ENCODE measurements at places on chromosomes 2 and 18.

DNA sequence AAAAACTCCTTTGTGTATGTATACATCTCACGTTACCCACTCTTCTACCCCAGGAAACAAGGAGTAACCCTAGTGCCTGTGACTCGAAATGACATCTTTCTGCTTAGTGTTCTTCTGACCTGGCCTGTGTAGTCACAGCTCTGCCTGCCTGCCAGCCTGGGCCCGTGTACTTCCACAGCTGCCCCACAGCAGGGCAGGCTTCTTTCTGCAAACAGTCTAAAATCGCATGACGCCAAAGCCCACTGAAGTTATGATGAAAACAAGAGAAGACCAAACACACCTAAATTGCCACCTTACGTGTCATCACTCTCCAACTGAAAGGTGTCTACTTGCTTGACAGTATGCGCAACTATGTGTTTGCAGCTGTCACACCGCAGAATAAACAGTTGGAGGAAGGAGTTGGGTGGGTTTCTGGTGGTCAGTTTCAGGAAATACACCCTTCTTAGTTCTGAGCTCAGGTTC, 1.5 kb downstream of the GAREM1 start:
- peak; percentile 36 for DNase-seq

DNA sequence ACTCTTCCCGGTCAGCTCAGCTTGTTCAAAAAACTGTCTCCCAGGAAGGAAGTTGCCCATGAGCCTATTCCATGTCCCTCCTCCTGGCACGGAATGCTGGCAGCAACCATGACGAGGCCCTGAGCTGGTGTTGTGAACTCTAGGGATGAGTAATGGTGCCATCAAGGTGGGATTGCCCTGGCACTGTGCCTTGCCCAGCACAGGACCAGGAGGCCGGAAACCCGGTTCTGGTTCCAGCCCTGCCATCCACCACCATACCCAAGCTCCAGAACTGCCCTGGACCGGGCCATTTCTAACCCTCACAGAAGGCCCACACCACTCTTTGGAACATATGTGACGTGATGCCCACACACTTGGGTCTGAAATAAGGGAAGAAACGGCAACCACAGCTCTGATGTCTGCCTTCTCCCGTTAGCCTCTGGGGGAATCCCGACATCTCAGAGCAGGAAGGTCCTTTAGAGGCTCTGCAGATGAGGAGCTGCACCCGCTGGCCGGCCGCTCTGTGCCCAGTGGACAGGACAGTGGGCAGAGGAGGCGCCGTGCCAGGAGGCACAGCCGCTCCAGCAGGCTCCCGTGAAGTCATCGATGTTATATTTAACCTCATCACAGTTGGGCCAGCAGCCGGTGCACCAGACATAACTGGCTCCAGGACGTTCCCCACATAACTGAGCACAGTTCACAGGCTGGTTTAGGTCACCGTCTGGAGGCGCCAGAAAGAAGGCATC, 462.1 kb upstream of the ID2 start:
- DNase-seq: no peak

- DNase-seq: no peak
Measured at GRCh38 chr18:38167623-38168022, 602.0 kb upstream of the CELF4 start.

DNA sequence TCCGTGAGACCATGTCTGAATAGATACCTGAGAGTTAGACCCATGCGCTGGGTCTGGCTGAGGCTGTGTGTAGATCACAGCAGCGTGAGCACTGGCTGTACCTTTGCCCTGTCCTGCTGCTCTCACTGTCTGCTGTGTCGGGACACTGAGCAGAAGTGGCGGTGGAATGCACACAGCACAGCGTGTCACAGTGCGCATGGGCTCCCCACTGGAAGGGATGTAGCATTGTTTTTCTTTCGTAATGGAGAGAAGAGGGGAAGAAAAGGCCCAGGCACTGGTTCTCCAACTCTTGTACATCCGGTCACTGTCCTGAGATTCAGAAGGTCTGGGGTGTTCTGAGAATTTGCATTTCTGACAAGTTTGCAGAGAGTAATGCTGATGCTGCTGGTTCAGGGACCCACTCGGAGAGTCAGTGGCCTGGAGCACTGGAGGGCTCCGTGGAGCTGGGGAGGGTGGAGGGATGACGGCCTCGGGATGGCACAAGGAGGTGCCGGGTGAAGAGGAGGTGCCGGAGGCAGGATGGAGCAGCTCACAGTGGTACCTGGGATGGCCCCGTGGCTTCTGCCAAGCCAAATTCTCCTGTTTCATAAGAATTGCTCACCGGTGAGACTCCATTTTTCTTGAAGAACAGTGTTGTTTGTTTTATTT, 252.8 kb downstream of the LDLRAD4 start:
- peak; percentile 33 for DNase-seq

GRCh38 chr2:68766376-68766845, 31.8 kb downstream of the ARHGAP25 start:
- DNase-seq: peak; percentile 82

GRCh38 chr2:221102896-221103688, 469.0 kb downstream of the EPHA4 start:
- DNase-seq: no peak

DNA sequence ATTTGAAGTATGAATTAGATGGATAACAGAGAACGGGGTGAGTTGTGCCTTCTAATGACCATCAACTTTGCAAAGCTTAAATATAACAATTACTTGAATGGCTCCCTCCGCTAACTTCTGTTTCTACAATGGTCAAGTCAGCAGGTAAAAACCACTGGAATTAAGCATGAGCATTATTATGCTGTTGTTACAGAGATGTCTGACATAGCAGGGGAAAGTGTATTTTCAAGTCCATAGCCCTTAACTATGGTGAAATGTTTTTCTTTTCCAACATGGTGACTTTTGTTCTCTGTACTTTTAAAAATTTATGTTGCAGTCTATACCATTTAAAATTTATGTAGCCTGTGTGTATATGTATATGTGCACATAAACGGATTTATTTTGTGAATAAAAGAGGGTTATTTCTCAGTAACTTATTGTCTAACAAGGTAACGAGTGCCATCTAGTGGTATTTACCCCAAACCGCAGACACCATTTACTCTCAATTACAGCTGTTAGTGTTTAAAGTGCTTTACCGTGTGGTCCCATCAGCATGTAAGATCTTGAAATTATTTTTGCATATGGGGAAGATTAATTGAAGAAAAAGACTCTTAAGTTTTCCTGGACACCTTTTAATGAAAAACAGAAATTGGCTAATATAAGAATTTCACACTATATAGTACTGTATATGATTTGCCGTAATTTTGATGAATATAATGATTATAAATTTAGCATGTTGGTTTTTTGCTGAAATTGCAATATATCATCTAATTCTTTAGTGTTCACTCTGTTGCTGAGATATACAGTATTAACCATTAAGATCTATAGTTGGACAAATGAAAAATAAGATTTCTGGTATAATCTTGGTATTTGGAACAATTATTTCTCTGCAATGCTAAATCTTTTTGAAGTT, 78.2 kb downstream of the UBE2E3 start:
- peak; percentile 69 for DNase-seq
